Stimulated activated CD4-positive, alpha-beta T cell treated with anti-CD3 and anti-CD28 coated beads, TNF-alpha, amount 100 ng/mL, for 1 hour (primary cell): ENCODE measurements at places on chromosomes 12 and 14.

DNA sequence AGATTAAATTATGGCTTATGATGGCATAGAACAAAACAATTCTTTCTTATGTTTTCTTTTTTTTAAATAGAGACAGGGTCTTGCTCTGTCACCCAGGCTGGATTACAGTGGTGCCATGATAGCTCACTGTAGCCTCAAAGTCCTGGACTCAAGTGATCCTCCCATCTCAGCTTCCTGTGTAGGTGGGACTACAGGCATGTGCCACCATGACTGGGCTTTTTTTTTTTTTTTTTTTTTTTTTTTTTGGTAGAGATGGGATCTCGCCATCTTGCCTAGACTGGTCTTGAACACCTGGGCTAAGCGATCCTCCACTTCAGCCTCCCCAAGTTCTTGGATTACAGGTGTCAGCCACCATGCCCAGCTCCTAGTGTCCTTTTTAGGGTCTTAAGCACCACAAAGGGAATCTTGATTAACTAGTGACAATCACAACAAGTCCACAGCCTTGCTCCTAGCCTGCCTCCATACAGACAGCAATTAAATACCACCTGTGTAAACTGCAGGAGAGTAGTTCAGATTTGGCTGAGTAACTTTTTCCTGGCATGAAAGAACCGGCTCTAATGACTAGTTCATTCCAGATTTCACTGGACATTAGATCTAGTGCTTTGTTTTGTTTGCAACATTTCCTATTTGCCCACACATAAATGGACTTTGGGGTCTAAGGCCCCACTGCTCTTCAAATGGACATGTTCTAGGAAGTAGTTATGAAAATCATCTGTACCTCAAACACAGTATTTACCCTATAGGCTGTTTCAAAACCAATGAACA is 61.6 kb downstream of the SH2B3 start:
- no peak for DNase-seq

GRCh38 chr14:85233756-85234155 is 296.2 kb upstream of the FLRT2 start:
- no peak for DNase-seq

DNA sequence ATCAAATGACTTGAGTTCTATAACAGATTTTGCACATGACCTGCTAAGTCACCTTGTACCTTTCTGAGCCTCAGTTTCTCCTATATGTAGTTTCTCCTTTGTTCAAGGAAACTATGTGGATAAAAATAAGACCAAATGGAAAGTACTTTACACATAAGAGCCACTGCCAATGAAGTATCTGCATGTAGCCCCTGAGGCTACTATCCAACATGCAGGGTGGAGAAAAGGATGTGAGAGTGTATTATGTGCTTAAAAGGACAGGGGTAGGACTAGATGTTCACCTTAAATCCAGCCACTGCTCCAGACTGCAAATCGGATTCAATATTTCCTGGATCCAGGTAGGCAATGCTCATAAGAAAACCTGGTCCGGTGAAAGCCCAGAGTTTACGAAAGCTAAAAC is 21.2 kb downstream of the SLC11A2 start:
- no peak for DNase-seq

- no peak for DNase-seq
These were observed 141.0 kb downstream of the SLC16A7 start for GRCh38 chr12:59736786-59737185.

DNA sequence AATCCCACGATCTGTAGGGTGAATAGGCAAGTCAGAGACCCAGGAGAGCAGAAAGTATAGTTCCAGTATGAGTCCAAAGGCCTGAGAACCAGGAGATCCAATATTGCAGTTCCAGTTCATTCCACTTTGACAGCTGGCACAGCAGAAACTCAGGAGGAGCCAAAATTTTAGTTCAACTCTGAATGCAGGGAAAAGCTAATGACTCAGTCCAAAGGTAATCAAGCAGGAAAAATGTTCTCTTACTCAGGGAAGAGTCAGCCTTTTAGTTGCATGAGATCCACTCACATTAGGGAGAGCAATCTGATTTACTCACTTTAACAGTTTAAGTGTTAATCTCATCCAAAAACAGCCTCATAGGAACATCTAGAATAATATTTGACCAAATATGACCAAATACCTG is 130.2 kb upstream of the LRFN5 start:
- no peak for DNase-seq

DNA sequence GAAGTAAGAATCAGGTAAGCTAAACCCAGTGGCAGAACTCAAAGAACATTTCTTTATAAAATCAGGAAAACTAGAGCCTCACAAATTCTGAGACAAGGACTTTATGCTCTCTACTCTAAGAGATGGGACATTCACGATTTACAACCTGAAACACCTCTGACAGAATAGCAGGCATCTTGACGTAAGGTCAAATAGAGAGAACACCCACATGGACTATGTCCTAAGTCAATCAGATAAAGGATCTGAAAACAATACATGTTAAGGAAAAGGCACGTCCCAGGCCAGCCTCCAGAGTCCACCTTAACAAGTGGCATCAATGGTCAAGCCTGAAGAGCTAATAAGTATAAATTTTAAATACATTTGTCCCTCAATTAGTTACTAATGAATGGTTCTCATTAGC is 39.9 kb upstream of the SYCP3 start:
- DNase-seq: no peak

DNA sequence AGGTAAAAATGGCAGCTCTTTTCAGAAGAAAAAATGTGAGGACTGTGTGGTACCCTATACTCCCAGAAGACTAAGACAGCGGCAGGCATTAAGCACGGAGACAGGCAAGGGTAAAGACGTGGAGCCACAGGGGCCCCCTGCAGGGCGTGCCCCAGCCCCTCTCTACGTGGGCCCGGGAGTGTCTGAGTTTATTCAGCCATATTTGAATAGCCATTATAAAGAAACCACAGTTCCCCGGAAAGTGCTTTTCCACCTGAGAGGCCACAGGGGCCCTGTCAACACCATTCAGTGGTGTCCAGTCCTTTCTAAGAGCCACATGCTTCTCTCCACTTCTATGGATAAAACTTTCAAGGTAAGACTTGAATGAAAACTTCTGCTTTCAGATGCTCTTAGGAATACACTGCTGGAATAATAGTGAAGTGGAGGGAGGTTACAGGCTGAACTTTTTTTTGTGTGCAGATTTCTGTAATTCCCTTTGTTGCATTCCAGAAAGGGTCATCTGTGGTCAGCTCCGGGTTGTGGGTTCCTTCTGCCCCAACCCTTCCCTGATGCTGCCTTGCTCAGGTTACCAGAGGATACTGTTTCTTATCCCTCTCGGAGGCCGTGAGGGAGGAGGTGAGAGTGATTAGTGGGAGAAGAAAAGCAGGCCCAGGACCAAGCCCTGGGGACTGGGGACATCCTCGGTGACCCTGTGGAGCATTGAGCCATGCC is 58.4 kb downstream of the SLC25A47 start:
- no peak for DNase-seq

GRCh38 chr14:36383767-36384431 is 63.5 kb upstream of the MBIP start:
- DNase-seq: no peak

GRCh38 chr12:4003576-4003975 is 130.4 kb upstream of the PARP11 start:
- DNase-seq: no peak

DNA sequence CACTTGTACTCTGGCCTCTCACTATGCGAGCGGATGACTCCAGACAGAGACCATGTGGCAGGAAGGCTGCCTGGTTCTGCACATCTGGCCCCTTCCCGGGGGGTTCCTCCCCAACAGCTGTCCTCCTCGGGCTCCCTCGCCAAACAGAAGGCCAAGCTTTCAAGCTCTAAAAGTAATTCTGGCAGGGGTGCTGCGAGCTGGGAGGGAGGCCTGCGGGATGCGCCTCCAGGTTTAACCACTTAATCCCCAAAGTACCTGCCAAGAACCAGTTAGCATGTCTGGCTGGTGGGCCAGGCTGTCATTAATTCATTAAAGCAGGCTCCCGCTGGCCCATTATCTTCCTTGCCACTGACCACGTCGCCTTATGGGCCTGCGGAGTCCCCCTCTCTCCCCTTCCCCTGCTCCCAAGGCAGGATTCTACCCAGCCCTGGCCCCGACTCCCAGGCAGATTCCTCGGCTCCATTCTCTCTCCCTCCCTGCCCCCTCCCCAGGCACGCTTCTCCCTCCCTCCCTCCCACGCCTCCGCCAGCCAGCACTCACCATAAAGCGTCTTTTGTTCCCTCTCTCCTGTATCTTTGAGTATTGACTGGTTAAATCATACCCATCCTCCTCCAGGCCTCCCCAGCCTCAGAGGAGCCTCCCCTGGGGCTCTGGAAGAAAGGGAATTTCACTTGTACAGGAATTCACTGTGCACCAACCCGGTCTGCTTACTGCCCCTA is 4.9 kb downstream of the HRK start:
- no peak for DNase-seq
